Stimulated activated CD4-positive, alpha-beta T cell treated with anti-CD3 and anti-CD28 coated beads, Interleukin-4, amount 100 ng/mL, for 1 hour (primary cell): ENCODE measurements at places on chromosomes 6 and 20.
A peak's percentile ranks its signal among the peaks of the same experiment; 100 is the strongest.

DNA sequence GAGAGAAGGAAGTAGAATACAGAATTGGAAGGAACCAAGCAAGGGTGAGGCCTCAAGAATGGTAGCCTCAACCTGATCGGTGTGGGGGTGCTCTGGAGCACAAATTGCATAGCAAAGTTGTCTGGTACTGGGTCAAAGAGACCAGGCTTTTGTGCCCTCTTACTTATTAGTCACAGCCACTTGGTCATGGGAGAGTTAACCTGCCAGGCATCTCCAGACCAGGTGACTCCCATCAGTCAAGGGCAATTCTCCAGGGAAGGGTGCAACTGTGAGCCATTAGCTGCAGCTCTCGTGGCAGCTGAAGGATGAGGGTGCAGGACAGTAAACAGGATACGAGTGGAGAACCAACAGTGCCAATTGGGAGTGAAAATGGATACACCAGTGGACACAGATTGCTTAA lies 47.7 kb upstream of the PLCB4 start:
- DNase-seq: no peak

DNA sequence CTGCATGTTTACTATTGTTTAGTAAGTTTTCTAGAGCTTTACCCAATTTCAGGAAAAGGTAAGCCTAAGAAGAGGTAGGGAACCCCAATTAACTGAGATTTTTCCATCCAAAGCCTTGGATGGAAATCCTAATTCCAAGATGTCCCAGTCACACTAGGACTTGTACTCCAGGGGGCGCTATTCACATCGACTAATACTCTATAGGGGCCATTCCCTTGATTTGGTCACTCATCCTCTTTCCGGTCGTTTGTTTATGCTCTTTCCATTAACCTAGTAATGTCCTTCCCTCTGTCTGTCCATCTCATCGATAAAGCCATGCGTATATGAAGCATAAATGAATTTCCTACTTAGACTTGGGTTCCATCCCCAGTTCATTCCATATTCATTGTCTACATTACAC lies 80.8 kb upstream of the FUCA2 start:
- no peak for DNase-seq

- DNase-seq: peak; percentile 65
Observed at GRCh38 chr6:133837801-133838349, 51.0 kb upstream of the TCF21 start.

- no peak for DNase-seq
Observed at GRCh38 chr20:6299456-6299855, 176.6 kb upstream of the FERMT1 start.

- DNase-seq: no peak
Observed at GRCh38 chr6:110378552-110378951, 20.4 kb upstream of the METTL24 start.
